ENCODE measurements at places on chromosomes 5 and 9. TPM values are rescaled to one million over a fixed set of nuclear protein-coding genes. Genes with fewer than 3 reads are reported as not detected.

- no peak for DNase-seq
These were observed 80.5 kb downstream of the AMBP start for GRCh38 chr9:113997610-113998009.

GRCh38 chr9:89593727-89594427, 10.9 kb upstream of the GADD45G start:
- DNase-seq = no peak

- DNase-seq = no peak
These were observed 305.4 kb downstream of the TLR4 start for GRCh38 chr9:118009614-118010013.

DNA sequence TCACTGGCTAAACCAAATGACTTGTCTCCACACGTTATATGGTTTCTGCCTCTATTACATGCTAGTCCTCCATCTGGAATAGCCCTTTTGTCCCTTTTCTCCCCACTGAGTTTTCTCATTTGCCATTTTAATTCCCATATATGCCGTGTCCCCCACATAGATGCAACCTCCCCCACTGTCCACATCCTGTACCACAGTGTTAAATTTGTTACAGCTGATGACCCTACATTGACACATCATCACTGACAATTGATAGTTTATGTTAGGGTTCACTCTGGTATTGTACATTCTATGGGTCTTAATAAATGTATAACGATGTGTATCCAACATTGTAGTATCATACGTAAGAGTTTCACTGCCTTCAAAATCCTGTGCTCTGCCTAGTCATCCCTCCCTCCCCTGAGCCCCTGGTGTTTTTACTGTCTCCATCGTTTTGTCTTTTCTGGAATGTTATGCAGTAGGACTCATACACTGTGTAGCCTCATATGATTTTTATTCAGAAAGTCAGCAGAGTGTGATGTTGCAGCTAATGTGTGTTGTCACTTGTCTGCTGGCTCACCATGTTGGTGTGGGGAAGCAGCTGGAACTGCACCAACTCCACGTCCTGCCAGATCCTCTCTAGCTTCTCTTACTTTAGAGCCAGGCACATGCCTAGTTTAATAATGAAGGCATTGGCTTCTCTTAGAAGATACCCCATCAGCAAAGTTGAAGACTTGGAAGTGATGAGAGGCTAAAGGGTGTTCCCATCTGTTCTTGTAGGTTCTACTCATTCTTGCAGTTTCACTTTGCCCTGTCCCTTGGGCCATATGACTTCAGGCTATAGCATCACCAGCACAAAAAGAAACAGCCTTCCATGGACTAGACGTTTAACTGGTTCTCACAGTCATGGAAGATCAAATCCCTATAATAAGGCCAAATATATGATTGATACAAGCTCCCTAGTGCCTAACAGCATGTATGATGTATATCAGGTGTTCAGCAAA, 30.2 kb downstream of the LRRC70 start:
- no peak for DNase-seq

DNA sequence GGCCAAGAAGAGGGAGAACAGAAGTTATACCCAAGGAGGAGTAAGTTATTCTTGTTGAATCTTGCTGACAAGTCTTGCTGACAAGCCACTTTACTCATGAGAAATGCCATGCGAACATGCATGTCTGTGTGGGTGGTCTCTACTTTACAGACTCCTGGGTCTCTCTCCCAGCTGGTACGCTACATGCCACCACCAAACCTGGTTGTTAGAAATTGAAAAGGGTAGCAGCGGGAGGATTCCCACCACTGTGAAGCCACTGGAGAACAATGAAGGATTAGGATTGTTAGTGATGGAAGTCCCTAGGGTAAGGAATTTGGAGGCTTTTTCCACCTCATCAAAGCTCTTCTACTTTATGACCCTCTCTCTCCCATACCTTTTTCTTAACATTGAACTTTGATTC, 53.6 kb upstream of the GABRB2 start:
- DNase-seq = no peak

- DNase-seq = no peak
These were observed 198.6 kb downstream of the GADD45G start for GRCh38 chr9:89803403-89803802.

DNA sequence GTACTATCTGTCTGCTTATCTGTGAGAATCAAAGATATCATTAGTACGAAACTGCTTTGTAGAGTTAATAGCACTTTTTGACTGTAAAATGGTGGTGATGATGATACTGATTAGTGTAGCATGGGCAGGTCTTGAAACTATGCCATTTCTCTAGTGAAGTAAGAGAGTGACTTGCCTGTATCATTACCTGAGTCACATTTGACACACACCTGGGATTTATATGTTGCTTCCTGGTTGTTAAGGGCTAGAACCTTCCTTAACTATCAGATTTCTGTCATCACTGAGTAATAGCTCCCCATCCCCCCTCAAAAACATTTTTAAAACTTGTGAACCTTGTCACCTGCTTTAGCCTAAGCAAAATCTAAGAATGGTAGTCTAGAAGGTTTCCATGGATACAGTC, 135.6 kb upstream of the RORB start:
- no peak for DNase-seq

DNA sequence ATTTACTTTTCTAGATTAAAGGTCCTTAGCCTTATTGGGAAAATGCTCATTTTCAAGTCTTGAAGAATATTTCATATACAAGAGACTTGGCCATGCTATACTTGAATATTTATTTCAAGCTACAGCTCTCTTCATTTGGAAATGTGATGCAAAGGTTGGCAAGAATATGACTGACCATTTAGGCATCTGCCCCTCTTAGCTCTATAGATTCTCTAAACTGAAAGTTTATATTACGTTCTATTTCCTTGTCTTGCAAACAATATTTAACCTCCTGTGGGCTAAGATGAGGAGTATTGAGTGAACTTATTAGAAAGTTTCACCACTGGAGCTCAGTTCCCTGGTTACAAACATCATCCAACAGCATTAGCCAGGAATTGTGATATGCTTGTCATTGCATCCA, 593.1 kb downstream of the MAT2B start:
- DNase-seq = no peak

- DNase-seq = no peak
These were observed 353.6 kb downstream of the TLE4 start for GRCh38 chr9:79925326-79925725.

DNA sequence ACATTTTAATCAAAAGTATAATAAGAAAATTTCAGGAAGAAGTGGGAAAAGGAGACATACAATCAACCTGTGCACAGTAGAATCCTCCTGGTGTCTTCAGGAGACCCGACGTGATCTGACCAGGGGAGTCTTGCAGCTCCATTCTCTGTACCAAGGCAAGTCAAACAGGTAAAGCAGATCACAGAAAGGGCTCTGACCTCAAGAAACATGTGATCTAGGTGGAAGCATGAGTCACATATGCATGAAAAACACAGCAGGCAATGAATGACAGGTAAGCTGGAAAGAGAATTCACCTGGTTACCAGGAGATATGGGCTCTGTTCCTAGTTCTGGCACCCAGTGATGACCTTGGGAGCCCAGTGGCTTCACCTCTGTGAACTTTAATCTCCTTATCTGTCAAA, 19.4 kb upstream of the FABP6 start:
- no peak for DNase-seq

DNA sequence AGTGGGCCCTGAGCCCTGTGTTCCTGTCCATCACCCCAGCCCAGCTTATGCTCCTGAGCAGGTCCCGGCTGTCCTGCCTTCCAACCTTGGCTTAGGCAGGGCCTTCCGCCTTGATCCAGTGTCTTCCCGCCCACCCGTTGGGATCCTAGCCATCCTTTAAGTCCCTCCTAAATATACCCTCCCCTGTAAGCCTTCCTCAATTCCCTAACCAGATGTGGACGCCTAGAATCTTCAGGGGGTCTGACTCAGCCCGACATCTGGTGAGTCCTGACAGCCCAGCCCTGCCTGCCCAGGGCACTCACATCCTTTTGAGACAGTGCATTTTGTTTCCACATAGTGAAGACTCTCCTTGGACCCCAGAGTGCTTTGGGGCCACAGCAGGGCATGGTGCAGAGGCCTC, 23.7 kb downstream of the SLC6A7 start:
- DNase-seq = no peak

DNA sequence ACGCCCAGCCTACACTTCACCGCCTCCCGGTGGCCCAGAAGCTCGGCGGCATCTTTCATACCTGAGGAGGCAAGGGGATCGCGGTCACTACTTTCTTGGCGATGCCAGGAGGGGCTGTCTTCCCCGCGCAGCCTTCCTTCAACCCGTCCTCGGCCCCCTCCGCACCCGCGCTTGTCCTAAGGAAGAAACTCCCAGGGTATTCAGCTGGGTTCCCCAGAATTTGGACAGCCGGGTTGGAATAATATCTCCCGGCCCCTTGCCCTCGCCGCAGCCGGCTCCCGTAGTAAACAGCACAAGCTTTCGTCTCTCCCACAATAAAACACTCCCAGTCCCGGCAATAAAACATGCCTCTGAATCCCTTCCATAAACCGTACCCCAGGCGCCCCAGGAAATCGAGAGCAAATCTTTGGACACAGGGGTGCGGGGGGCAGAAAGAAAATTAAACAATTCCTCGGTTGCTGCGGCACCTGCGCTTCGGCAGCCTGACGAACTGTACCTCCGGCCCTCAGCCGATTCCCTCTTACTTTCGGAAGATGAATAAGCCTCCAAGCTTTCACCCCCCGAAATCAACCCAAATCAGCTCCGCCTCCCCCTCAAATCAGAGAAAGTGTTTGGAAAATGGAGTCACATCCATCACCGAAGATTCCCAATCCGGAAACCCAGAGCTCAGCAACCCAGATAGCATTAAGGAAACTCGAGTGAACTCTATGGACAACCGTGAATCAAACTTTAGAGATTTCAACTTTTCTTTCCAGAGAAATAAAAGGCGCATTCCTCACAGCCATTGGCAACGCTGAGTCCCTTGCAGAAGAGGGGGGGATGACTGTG, 1.1 kb downstream of the OTP start:
- no peak for DNase-seq

DNA sequence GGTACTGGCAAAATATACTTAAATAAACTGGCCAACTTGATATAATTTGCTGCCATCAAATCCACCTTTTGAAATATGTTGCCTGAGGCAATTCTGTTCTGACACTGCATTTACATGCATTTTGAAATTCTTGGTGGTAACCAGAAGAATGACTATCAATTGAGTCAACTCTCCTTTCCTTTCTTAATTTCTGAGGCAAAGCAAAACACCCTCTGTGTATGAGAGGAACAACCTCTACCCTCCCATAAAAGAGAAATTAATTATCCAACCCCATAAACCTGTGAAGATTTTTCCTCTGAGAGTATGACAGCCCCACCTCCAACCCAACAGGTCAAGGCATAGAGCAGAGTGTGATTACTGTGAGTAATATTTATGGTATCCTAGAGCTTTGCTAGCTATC, 286.8 kb downstream of the NR2F1-AS1 start:
- no peak for DNase-seq

DNA sequence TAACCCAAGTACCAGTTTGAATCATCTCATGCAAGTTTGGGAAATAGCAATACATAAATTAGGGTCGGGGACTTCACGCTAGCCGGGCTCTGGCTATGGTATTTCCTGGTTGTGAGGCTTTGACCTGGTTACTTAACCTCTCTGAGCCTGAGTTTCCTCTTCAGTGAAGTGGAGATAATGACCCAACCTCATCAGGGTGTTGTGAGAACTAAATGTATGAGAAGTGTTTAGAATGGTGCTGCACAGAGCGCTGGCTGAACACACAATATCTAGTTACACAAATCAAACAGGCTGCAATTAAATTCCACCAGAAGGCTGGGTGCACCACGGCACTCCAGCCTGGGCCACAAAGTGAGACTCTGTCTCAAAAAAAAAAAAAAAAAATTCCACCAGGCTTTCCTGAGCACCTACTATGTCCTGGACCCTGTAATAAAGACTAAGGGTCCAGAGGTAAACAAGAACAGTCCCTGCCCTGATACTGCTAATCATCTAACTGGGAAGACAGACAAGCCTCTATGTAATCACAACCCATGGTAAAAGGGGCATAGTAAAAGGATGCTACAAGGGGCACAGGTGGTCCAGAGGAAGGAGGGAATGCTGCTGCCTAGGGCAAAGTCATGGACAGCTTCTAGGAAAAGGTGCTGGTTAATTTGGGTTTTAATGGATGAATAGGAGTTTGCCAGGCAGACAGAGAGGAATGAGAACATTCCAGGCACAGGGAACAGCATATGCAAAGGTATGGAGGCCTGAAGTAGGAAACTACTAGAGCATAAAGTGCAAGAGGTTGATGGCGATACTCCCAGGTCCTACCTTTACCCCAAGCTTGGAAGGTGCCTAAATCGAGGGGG, 27.7 kb downstream of the DUSP1 start:
- DNase-seq = no peak

GRCh38 chr9:133448487-133448972, 11.2 kb upstream of the CACFD1 start:
- DNase-seq = no peak

DNA sequence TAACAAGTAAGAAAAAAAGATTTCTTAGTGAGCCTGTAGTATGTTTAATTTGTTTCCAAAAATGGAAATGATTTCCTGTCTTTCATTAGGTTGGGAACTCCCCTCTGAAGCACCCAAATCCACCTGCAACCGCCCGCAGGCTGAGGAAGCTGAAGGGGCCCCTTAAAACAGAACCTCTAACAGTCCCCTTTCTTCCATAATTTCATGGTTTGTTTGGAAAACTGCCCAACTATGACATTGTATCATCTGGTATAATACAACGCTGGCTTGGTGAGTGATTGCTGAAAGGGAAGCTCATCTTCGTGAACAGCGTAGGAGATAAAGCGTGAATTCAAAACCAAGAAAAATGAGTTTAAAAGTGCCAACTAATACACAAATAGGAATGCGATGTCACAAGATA, 215.5 kb downstream of the FSTL4 start:
- no peak for DNase-seq

- no peak for DNase-seq
These were observed 29.3 kb upstream of the STOM start for GRCh38 chr9:121399126-121399882.

Gene CCDC180
- total RNA-seq = 2.7 TPM

Measured in gastrocnemius medialis (tissue), 4 donors.